AG10803 (cell line): ENCODE measurements at places on chromosomes 1 and 21.
A peak's percentile ranks its signal among the peaks of the same experiment; 100 is the strongest.

- DNase-seq: peak; percentile 64
Measured at GRCh38 chr21:41948078-41948895, 5.5 kb downstream of the C2CD2 start.

DNA sequence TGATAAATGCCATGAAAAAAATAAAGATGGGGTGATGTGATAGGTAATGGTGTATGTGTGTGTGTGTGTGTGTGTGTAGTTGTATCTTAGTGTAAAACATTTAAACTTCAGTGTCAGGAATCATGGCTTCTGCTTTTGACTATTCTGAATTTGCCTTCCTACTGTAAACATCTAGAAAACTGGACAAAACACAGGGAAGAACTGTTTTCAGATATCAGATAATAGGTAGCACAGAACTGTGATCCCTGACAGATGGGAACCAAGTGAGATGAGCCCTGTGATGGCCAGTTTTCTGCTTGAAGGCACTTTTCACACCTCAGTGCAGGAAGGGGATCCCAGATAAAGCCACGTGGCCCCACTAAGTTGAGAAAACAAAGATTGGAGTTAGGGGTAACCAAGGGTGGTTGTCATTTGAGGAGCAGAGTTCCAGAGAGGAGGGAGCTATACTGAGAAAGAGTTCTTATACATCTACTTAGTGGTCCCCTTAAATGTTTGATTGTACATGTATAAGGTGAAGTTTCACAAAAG is 17.3 kb downstream of the DYRK1A start:
- no peak for DNase-seq

DNA sequence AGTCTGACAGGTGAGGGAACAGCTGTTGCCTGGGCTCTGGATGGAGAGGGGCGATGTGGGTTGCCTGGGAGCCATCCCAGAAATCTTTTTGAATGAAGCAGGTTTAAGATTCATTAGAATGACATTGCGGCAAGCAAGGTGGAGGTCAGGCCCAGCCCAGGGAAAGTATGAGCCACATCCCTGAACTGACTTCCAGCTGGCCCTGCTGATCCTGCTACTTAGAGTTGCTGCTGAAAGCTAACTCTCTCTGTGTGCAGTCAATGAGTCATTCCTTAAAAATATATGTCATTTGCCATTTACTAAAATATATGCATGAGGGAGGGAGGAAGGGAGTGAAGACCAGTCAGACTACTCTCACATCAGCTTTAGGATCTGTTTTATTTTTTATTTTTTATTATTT is 54.3 kb upstream of the RAB3GAP2 start:
- DNase-seq: no peak

DNA sequence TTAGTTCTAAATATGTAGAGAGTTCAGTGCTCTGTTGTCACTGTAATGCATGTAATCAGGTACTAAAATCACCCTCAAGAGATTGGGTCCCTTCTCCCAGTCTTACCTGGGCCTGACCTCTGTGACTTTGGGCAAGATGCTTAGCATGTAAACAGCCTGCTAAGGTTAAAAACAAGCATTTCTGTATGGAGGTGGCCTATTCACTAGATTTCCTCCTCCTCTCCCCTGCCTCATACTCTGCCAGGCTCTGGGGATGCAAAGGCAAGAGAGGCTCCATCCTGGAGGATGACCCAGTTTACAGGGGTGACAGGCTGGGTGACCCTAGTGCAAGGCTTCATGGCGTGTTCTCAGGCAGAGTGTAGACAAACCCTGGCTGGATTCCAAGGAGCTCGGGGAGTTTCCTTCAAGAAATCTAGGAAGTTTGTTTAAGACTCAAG is 28.8 kb downstream of the VANGL2 start:
- DNase-seq: no peak

- DNase-seq: no peak
Measured at GRCh38 chr1:160839746-160840145, 22.9 kb downstream of the CD244 start.

DNA sequence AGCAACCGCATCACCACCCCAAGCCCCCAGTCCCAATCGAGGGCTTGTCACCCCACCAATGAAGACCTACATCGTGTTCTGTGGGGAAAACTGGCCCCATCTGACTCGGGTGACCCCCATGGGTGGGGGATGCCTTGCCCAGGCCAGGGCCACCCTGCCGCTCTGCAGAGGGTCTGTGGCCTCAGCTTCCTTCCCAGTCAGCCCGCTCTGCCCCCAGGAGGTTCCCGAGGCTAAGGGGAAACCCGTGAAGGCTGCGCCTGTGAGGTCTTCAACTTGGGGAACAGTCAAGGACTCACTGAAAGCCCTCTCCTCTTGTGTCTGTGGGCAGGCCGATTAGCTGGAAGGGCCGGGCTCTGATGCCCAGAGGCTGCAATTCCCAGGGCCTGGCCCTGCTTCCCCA is 2.0 kb downstream of the SRARP start:
- DNase-seq: no peak

DNA sequence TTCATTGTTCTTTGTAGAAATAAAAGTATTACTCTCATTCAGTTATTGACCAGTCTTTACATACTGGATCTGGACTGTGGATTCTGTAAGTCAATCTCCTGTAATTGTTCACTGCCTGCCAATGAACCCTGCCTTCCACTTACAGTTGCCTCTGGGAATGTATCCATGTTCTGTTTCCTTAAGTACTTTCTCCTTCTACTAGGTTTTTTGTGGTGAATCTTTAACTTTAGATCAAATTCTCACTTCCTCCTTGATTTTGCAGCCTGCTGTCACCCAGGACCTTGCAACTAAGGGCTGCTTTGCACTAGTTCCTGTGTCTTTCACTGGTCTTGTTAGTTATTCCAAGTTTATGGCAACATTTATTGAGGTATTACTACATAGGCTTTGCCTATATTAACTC is 28.2 kb upstream of the ANKRD13C start:
- no peak for DNase-seq

GRCh38 chr1:24717887-24718650 is 27.2 kb upstream of the CLIC4 start:
- no peak for DNase-seq

- DNase-seq: peak; percentile 40
Measured at GRCh38 chr1:206029484-206029883, 5.8 kb upstream of the CTSE start.

DNA sequence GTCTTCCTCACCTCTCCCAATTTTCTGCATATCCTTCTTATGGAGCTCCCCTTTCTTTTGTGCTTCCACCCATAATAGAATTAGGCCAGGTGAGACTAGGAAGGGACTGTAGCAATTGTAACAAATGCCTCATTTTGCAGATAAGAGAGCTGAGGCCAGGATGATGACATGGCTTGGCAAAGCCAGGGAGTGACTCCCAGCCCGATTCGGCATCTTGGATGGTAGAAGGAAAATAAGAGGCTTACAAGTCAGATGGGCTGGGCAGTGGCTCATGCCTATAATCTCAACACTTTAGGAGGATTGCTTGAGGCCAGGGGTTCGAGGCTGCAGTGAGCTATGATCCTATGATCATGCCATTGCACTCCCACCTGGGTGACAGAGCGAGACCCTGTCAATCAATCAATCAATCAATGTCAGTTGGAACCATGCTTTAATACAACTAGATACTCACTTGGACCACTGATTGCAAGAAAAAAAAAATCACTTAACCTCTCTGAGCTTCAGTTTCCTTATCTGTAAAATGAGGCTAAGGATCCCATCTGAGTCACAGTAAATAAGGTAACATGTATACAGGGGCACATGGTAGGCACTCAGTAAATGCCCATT is 51.6 kb downstream of the PLEKHA6 start:
- DNase-seq: no peak

GRCh38 chr1:74375376-74375775 is 137.0 kb downstream of the LRRC53 start:
- DNase-seq: no peak

DNA sequence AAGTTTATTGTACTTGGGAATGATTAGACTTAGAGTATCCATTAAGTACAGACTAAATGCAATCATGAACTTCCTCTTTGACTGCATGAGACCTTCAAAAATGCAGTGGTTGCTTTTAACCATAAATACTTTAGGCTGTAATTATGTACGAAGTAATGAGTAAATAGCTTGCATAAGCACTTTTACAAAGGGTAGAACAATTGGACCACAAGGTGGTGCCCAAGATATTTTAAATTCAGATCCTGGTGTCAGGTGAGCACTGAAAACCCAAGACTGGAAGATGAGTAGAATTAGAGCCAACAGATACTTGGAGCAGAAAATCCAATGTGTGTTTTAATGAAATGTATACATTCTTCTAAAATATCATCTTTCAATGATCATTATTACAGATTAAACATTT is 43.4 kb upstream of the RHOU start:
- peak; percentile 35 for DNase-seq

DNA sequence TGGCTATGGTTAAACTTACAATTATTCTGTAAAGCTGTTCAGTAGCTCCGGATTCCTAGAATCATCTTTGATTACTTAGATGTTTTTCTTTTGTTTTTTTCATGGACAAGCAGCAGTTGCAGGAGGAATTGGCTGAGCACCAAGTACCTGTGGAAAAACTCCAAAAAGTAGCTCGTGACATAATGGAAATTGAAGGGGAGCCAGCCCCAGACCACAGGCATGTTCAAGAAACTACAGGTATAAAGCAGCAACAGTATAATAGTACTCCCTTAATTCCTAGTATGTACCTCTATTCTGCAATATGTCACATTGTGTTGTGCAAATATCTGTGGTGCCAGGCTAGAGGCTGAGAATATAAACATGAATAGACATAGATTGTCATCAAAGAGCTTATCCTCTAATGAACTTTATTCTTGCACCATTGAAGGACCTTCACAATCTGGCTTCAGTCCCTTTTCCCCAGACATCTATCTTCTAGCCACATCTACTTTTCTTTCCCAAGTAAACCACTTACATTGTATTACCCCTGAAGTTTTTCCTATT is 132.3 kb upstream of the BMP8A start:
- no peak for DNase-seq

GRCh38 chr21:34930971-34931370 is 118.1 kb downstream of the RUNX1 start:
- DNase-seq: peak; percentile 55

- DNase-seq: no peak
Measured at GRCh38 chr1:176022574-176022973, 184.5 kb downstream of the COP1 start.

- no peak for DNase-seq
Measured at GRCh38 chr1:157292302-157292701, 154.1 kb upstream of the ETV3 start.

DNA sequence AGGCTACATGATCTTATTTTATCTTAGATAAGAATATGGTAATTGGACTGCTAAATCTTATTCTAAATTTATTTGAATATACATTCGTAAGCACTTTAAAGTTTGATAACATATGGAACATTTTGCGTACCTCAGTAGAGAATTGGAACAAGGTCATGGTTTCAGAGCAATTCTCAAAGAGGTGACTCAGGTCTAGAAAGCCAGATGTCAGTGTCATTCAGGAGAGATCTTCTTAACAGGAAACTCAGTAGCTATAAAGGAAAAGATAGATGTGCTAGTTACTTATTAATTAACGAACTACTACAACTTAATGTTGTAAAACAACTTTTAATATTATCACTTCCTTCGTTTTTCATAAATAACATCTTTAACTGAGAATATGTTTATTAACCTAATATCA is 142.5 kb downstream of the USP25 start:
- DNase-seq: no peak

DNA sequence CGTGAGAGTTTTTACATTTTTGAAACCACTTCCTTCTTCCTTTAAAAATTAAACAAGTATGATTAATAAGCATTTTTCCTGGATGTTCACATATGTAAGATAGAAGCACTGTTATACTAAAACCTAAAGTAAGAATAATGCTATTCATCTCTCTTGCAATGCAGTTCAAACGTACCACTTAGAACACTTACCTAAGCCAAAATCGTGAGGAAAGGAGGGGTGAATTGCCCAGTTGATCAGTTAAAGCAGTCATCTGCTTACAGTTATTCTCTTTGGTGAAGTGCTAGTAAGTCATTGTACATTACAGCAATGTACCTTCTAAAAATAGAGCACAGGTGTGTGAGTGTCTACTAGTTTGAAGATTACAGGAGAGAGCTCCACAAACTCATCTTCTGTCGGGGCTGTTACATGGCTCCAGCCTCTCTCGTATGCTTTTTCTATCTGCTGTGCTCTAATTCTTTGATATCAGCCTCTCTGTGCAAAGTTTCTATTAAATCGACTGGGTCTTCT is 3.4 kb downstream of the NCAM2 start:
- DNase-seq: no peak

DNA sequence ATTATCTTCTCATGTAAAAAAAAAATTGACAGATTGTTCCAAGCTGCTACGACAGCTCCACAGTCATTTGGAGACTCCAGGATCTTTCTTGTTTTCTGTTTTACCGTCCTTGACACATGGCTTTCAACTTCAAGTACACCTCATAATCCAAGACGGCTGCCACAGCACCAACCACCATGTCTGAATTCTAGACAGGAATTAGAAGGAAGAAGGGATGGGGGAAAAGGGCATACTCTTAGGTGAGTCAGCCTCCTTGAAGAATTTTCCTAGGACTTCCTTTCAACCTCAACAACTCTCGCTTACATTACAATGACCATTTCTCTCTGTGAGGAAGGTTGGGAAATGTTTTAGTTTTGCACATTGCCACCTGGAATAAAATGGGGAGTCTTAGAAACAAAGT is 110.3 kb upstream of the TNR start:
- no peak for DNase-seq

DNA sequence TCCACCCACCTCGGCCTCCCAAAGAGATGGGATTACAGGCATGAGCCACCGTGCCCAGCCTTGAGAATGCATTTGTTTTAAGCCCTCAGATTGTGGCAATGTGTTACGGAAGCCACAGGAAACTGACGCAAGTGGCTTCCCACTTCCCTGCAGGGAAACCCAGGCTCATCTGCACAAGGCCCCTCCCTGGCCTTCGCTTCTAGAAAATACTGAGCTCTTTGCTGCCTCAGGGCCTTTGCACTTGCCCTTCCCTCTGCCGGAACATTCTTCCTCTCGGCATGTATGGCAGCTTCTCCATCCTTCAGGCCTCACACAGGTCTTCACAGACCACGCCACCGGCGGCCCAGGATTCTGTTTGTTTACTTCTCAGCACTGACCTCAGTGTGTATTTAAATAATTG is 137.0 kb upstream of the TMEM51 start:
- DNase-seq: no peak

DNA sequence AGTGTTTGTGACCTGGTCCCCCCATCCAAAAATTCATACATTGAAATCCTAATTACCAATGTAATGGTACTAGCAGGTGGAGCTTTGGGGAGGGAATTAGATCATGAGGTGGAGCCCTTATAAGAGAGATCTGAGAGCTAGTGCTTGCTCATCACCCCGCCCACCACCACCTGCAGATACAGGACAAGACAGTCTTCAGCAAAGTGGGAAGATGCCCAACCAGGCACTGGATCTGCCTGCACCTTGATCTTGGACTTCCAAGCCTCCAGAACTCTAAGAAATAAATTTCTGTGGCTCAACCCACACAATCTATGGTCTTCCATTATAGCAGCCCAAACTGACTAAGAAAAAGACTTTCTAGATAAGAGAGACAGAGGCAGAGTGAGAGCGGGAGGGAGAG is 343.4 kb downstream of the LRRIQ3 start:
- DNase-seq: no peak
